ENCODE measurements at places on chromosomes 4 and X.
A peak's percentile ranks its signal among the peaks of the same experiment; 100 is the strongest.

DNA sequence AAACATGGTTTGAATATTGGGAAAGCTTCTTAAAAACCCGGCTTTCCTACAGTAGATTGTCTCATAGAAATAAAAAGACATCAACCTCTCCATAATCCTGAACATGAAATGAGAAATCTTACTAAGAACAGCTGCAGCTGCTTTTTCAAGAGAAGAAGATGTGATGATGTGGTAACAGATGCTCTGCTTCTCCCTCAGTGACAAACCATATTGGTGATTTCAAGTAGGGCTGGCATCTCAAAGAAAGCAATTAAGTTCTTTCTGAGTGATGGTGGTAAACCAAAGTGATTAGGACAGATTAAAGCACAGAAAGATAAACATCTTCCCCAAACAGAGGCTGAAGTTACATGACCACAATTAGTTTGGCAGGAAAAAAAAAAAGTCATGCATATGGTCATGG is 1477.7 kb downstream of the RAPGEF2 start:
- no peak for DNase-seq

GRCh38 chr4:41145571-41146078 is 68.7 kb downstream of the APBB2 start:
- peak; percentile 57 for DNase-seq

- DNase-seq = no peak
Observed at GRCh38 chr4:6056976-6057766, 38.9 kb upstream of the C4orf50 start.

DNA sequence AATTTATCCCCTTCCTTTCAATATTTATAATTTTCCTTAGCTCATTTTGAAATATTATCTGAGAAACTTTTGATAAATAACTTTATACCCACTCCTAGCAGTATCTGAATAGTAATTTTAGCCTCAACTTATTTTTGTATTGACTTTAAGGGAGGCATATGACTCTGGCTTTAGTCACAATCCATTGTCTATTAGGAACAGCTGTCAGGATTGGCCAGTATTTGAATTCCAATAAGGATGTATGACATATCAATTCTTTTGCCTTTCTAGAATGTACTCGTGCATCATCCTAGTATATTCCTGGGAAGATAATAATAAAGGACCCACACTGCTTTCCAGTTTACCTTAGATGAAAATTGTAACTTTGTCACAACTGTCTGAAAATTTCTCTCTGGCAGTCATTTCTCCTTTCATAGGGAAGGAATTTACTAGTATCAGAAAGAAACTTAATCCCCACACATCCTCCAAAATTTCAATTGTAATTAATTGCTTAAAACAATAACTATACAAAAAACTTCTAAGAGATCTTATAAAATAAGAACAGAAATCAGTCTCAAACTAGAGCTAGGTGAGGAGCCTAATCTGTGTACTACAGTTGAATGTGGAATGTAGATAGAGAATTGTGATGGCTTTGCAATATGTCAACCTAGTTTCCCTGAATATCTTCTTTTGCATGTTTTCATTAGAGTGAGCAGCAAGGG is 121.0 kb upstream of the EPHA5 start:
- peak; percentile 28 for DNase-seq

DNA sequence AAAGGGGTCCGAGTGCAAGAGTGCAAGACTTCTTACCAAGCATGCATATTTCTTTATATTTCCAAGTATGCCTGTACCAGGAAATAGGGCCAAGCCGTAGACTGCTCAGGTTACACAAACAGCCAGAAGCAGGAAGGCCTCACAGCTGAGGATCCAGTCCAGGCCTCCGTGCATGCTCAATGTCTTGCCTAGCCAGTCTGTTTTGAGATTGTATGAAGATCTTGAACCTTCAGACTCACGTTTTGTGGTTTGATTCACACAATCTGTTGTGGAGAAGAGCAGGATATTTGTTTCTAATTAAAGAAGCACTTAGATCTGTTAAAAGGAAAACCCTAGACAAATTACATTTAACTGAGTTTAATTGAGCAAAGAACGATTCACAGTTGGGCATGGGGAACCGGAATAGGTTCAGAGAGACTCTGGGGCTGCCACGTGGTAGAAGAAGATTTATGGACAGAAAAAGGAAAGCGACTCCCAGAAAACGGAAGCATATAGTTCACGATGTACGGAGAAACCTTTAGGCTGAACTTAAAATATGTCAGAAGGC is 1.2 kb downstream of the MGST2 start:
- peak; percentile 19 for DNase-seq
